Effector CD8-positive, alpha-beta T cell (primary cell): ENCODE measurements at places on chromosomes 7 and 10.

DNA sequence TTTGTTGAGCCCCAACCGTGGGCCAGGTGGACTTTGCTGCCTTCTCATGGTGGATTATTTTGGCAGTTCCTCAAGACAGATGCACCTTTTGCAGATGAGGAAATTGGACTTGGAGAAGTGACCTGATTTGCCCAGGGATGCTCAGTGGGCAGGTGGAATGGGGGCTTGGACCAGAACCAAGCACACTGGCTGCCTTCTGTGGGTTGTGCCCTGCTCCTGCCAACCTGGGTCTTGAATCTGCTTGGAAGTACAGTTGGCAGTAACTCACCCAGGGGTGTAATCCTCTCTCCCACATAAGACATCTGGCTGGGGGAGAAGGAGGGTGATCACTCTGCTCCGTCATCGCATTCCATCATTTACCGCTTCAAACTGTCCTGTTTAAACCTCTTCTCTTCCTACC is 110.5 kb upstream of the GPR26 start:
- no peak for DNase-seq

DNA sequence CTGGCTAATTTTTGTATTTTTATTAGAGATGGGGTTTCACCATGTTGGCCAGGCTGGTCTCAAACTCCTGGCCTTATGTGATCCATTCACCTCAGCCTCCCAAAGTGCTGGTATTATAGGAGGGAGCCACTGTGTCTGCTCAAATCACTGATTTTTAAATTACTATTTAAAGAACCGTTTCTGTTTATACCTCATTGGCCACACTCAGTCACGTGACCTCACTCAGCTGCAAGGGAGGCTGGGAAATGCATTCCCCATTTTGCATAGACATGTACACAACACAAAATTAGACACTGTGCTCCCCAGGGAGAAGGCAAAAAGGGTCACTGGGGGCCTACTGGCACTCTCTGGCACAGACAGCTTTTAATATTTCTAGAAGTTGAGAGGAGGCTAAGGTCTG is 13.6 kb upstream of the CALU start:
- no peak for DNase-seq

DNA sequence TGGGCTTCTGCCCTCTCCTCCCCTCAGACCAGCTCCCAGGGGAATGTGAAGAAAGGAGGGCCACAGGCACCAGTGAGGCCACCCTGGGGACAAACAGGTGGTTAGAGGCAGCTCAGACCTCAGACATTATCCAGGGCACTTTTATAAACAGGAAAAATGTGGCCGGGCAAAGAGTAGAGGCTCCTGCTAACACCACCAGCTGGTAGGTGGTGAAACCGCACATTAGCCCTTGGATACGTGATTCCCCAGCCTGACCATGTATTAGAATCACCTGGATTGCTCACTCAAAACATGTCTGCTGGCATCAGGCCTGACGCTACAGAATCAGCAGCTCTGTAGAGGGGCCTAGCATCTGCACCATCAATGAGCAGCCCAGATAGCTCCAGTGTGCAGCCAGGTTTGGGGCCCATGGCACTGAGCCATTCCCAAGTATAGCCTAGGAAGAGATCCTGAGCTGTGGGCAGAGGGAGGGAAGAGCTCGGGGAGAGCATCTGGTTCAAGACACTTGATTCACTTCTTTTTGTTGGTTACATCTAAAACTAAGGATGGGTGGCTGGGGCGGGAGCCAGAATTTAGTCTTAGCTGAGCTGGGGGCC is 37.1 kb downstream of the GPR26 start:
- no peak for DNase-seq

- DNase-seq = no peak
Measured at GRCh38 chr10:77493851-77494261, 143.8 kb downstream of the KCNMA1 start.

- DNase-seq = no peak
Measured at GRCh38 chr10:118332236-118332635, 9.9 kb downstream of the FAM204A start.

- DNase-seq = no peak
Measured at GRCh38 chr7:30472784-30473775, 5.5 kb downstream of the NOD1 start.

- DNase-seq = peak; percentile 62
Measured at GRCh38 chr10:132023092-132023811, 41.5 kb upstream of the BNIP3 start.

GRCh38 chr10:76576276-76576962 is 1061.2 kb downstream of the KCNMA1 start:
- no peak for DNase-seq

DNA sequence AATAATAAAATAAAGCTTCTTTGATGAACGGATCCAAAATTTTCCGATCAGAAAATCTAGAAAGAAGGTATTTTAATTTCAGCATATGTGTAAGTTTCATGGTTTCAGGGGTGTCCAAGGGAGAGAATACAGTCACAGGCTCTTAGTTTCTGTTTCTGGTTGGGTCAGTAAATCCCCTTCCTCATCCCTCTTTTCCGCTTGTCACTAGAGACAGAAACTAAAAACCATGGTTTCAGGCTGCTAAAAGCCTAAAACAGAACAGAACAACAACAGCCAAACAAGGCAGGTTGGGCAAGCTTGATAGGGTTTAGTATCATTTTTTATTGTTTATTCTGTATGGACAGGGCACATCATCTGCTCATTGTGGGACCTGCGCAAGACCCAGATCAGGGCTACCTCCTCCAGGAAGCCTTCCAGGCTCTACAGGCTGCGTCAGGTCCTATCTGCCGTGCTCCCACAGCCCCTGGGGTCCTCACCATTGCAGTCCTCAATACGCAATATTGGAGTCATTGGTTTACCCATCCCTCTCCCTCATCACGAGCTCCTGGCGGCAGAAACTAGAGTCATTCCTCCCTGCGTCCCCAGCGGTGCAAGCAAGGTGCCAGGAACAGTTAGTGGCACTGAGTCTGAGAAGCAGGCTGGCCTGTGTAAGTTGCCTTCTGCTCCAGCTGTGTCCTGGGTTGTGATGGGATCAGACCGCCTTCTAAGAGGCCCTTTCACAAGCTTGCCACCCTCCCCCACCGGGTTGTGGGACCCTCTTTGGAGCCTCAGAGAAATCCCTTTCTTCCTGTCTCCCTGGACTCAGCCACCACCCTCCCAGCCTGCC is 70.2 kb upstream of the CUX1 start:
- DNase-seq = no peak

DNA sequence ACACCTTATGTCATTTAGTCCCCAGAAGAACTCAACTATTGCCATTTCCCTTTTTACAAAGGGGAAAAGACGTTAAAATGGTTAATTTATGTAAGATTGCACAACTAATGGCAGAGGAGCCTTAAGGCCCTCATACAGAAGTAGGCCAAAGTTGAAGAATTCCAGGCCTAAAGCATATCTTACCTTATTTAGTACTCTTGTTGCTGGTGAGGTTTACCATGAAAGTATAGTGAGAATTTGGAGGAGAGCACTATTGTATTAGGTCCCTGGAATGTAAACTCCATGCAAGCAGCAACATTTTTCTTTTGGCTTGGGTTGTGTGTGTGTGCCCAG is 731 bp upstream of the CRPPA start:
- DNase-seq = no peak

DNA sequence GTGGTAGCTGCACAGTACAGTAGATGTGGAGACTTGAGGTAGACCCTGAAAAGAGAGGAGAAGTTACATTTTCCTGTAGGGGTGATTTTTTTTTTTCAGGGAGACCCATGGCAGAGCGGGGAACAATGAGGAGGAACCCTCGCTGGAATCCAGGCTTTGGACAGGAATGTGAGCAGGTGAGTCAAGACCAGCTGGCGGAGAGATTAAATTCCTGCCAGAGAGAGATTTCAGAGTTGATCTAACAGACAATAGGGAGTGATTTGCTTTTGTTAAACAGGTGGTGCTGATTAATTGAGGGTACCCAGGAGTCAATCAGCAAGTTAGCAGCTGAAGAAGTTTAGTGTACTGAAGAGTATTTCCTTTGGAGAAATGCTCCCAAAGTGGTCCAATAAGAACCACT is 41.6 kb upstream of the MINDY3 start:
- DNase-seq = no peak

DNA sequence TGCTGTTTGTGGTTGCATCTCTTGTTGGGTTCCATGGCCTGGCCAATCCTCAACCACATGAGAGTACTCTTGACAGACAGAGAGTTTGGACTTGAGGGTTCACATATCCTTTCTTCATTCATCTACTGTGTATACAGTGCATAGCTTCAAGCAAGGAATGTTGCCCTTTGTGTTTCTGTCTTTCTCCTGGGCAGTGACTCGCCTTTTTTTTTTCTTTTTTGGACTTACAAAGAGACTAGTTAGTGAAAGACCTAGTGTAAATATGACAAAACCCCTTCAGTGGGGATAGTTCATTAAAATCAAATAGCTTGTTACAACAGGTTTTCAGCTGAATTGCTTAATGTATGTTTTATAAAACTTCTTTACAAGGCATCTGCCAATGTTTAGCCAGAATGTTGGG is 290.2 kb downstream of the FGFR2 start:
- DNase-seq = no peak

DNA sequence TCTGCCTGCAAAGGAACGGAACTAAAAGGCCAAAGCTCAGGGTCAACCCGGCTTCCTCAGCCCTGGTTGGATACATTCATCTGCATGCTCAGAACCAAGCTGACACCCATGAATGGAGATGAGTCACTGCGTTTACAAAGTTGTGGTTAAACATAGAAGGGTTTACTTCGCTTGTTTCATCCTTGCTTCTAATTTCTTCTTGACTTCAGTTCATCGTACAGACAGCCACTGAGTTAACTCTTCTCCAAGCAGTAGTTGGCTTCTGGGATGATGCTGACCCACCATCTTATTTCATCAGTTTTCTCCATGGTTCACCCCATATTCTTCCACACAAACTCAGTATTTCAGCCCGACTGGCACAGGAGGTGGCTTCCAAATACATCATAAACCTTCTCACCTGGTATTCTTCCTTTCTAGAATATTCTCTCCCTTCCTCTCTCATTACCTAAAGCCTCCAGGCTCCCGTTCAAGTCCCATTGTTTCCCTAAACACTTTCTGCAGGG is 166.3 kb upstream of the RNF32 start:
- DNase-seq = no peak

DNA sequence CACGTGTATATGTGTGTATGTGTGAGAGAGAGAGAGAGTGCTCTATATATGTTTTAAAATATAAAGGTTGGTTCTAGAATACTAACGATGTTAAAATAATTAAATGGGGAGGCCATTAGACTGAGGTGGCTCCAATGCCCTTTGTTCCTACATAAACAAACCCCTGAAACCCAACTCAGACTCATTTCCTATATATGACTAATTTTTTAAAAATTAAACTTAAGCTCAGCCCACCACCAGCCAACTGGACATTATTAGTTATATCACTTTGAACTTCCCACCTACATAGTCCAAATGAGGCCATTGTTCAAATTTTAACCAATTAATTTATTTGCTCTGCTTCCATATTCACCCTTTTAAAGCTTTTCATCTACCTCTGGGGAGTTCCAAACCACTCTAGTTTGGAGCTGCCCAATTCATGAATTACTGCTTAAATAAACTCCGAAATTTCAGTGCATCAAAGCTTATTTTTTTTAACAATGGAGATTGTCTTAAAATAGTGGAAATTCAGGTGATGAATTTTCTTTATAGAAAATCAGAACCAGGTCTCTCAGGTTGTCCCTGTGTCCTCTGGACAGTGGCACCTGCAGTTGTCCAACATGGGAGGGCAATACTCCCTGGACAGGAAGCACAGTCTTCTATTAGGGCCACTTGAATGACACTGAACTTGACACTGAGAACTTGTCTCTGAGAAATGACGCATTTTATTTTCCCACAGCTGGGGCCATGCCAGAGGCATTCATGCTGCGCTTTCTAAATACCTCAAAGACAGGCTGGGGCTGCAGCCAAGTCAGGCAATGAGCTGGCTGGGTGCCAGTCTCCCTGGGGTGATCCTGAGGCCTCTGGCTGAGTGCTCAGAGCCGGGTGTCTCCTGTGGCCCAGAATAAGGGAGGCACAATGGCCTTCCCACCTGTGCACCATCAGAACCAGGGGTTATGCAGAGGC is 109.5 kb upstream of the TMEM72 start:
- no peak for DNase-seq

DNA sequence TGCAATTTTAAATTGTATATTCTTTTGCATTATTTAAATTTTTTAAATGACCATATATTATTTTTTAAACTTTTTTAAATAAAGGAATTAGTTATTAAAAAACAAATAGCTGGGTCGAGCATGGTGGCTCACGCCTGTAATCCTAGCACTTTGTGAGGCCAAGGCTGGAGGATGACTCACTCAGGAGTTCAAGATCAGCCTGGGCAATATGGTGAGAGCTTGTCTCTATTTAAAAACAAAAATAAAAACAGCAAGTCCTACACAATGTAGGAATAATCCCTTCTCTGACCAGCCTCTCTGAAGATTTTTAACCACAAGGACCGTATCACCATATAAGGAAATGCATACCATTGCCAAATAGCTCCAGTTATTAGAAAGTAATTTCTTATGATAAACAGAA is 19.6 kb downstream of the NOC3L start:
- DNase-seq = no peak

- DNase-seq = no peak
Measured at GRCh38 chr10:42802876-42803275, 20.3 kb downstream of the BMS1 start.

- no peak for DNase-seq
Measured at GRCh38 chr10:48751730-48752129, 67.1 kb downstream of the WDFY4 start.

DNA sequence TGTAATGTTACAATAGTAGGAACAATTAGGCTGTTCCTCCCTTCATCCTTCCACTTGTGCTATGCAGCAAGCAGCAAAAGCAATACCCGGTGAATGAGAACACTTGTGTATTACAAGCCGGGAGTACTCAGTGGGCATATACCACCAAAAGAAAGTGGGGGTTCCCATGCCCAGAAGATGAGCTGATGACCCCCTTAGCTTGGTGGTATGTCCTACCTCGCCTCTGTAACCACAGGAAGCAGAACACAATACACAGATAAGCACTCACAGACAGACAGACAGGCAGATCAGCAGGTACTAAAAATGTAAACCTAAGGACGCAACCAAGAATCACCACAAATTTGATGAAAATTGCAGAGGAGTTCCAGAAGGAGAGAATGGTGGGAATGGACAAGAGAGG is 15.5 kb upstream of the KIF20B start:
- DNase-seq = no peak

DNA sequence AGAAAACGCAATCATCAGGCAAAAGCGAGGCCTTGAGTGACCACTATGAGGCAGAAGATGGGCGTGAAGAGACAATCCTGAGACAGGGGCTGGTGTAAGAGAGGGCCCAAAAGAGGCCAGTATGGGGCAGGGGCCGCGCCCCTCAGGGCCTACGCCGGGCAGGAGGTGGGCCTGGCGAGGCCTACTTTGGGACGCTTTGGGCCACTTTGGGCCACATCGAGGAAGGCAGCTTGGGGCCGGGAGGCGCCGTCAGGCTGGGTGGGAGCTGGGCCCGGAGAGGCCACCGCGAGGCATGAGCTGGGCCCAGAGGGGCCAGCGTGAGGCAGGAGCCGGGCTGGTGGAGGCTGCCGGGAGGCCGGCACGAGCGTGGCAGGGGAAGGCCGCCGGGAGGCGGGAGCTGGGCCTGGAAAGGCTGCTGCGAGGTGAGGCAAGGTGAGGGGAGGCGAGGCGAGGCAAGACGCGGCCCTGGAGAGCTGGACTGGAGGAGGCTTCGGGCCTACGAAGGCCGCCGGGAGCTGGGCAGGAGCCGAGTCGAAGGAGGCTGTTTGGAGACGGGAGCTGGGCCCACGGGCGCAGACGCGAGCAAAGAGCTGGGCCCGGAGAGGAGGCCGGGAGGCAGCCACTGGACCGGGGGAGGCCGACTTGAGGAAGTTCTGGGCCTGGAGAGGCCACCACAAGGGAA is 171.3 kb downstream of the TPST1 start:
- DNase-seq = no peak
